NB4 (cell line): ENCODE measurements at places on chromosomes 3 and 15.

DNA sequence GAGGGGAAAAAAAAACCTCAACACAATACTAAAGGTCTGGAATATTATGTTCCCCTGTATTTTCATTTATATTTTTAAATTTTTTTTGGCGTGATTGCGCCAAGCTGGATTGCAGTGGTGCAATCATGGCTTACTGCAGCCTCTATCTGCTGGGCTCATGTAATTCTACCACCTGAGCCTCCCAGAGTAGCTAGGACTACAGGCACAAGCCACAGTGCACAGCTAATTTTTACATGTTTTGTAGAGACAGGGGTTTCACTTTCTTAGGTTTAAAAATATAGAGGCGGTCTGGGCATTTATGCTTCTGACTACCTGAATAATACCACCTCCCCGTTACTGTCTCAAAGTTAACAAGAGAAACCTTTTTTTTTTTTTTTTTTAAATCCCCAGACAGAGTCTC, 51.1 kb upstream of the MAP4 start:
- DNase-seq: no peak

GRCh38 chr3:56296361-56296760, 171.9 kb downstream of the ERC2 start:
- DNase-seq: no peak

GRCh38 chr3:189714991-189715961, 84.1 kb downstream of the TP63 start:
- DNase-seq: no peak

DNA sequence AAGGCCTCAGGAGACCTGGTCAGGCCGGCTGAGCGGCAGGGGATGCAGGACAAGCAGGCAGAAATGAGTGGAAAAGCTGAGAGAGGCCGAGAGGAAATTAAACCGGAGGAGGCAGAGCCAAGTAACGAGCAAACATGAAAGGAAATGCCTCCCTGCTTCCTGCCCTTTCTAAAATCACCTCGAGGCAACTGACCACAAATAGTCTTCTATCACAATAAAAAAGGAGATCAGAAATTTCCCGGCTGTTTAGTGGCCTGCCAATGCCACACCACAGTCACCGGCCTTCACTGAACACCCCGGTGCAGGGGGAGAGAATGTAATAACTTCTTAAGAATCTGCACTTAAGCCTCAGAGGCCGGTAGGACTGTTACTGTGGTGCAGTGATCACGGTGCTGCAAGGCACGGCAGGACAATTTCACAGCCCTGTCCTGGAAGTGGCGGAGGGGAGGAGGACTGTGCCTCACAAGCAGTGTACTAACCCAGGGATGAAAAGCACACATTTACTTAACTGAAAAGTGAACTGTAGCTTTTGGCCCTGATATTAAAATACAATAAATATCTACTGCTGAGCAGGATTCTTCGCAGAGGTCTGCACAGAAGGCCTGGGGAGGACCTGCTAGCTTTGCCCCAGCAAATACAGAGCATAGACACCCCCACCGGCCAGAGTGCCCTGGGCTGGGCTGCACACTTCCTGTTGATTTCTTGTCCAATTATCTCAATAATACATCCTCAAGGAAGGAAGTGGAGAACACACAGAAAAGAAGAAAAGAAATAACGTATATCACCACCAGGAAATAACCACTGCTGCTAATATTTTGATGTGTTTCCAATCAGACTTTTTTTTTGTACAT, 183.5 kb upstream of the NSMCE3 start:
- no peak for DNase-seq

DNA sequence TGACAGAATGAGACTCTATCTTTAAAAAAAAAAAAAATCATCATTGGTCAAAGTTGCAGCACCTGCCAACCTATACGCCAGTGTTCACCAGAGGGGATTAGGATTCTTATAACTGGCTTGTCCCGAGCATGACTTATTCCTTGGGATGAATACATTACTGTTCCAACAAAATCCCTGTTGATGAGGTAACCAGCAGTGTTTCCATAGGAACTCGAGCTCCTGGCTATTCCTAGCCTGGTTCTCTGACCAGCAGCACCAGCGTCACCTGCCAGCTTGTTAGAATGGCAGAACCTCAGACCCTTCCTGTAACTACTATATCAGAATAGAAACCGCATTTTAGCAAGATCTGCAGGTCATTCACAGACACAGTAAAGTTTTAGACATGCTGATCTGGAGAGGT, 364.4 kb downstream of the PTPRG start:
- no peak for DNase-seq

- no peak for DNase-seq
Observed at GRCh38 chr3:48885753-48886152, 12.9 kb downstream of the SLC25A20 start.

DNA sequence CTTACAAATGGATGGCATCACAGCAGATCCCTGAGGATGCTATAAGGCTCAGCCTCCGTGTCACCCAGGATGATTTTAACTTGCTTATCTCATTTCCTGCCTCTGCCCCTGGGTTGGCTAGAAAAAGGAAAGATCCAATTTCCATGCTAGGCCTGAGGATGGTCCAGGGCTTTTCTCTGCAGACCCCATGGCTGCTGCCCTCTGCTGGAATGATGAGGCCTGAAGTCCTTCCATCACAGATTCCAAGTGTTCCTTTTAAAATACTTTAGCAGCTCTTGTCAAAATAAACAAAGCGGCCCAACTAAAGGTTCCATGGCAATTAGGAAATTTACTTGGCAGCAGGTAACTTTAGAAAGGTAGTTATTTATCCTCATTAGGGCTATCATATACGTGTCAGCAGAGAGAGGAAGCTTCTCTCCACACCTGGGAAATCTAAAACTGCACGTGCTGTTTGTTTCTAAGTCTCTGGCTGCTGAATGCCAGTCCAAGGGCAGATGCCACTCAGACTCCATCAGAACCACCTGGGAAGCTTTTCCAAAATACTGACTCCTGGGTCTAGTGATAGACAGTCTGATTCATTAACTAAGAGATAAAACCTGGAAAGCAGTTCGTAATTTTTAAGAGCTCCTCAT, 401.9 kb upstream of the IL12A start:
- peak; percentile 9 for DNase-seq

GRCh38 chr3:71064291-71064955, 519.1 kb downstream of the FOXP1 start:
- peak; percentile 51 for DNase-seq

DNA sequence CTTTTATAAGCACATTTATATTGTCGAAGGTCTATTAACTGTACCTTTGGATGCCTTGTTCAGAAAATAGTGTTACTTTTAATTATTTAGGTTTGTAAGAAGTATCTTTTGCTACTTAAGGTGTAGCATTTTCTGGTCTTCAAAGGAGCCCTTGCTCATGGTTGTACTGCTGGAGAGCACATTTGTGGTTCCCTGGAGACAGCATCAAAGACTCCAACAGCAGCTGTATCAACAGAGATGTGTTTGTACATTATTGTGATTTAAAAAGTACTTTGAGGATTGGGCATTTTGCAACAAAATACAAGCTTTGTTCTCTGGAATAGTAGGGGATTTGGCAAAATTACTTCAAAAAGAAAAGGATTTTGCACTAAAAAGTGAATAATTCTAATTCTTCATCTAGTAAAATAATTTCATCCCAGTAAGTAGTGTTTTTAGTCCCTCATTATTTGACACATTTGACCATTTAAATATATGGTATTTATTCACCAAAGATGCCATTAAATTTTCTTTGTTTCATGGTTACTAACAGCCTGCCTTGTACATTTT, 16.5 kb downstream of the TBC1D23 start:
- DNase-seq: no peak

- peak; percentile 58 for DNase-seq
Observed at GRCh38 chr3:39990532-39990931, 181.1 kb downstream of the MYRIP start.

- no peak for DNase-seq
Observed at GRCh38 chr3:62676689-62677271, 198.4 kb downstream of the CADPS start.

- no peak for DNase-seq
Observed at GRCh38 chr3:53303957-53304356, 43.4 kb downstream of the DCP1A start.

- DNase-seq: peak; percentile 97
Observed at GRCh38 chr3:45972534-45973402, 22.9 kb downstream of the FYCO1 start.

DNA sequence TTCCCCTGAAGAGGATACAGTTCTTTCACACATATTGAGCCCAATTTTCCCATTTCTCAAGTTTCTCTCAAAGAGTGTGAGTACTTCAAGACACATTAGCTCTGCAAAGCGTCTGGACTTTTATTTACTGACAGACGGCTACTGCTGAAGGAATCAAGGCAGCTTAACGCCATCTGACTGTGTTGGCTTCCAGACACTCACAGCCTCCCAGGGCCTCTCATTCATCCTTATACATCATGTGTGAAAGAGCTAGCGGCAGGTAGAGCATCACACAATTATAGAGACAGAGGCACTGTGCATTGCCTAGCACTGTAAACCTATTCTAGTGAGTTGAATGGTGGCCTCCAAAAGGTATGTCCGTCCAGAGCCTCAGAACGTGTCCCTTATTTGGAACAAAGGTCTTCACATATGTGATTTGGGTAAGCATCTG, 284.1 kb upstream of the STT3B start:
- DNase-seq: no peak

DNA sequence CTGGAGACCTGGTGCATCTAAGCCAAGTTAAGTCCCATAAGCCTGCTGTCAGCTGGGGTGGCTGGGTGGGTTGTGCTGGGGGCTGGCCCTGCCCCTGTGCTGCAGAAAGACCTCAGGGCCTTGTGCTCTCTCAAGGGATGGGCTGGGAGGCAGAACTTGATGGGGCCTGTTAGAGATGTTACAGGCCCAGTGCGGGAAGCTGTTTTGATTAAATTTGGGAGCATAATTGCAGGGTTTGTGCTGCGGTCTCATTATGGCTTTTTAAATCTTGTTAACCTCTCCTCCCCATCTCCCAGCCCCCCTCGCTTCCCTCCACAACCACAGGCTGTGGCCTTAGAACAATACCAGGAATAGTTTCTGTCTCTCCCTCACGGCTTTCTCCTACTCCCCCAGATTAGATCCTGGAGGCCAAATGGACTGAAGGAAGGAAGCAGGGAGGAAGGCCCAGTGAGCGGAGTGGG, 87.6 kb upstream of the TLE3 start:
- no peak for DNase-seq

DNA sequence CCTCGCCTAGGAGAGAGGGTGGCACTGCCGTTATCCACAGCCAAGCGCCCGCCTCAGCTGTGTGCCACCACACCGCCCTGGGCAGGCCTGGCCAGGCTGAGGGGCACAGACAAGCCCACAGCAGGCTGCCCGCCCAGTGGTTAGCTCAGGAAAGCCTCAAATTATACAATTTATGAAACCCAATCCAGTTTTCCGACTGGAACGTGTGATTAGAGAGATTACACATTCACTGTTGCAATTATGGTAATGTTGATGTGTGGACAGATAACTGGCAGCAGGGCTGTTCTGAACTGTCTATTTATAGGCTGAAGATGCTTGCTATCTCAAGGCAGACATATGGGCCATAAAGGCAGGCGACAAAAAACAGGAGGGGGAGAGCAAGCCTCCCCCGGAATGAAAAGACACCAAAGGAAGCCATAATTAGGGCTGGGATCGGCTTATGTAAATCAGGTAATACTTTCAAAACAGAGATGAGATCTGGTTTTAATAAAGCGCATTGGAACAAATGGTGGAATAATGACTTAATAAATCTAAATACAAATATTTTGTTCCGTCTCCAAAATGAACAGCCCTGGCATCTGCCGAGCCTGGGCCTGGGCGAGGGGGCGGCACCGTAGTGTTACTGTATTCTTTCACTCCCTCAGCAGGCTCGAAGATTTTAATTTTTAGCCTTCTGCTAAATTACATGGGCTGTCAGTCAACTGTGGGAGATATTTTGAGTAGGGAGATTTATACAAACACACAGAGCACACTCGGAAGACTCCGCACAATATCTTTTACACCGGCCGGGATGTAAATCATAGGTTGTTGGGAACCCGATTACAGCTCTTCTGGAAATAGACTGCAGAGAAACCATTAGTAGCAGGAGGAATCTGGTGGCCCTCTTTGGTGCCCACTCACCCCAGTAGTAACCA, 103.1 kb upstream of the TLE3 start:
- peak; percentile 55 for DNase-seq

GRCh38 chr3:186980989-186981388, 50.7 kb downstream of the ST6GAL1 start:
- DNase-seq: no peak

DNA sequence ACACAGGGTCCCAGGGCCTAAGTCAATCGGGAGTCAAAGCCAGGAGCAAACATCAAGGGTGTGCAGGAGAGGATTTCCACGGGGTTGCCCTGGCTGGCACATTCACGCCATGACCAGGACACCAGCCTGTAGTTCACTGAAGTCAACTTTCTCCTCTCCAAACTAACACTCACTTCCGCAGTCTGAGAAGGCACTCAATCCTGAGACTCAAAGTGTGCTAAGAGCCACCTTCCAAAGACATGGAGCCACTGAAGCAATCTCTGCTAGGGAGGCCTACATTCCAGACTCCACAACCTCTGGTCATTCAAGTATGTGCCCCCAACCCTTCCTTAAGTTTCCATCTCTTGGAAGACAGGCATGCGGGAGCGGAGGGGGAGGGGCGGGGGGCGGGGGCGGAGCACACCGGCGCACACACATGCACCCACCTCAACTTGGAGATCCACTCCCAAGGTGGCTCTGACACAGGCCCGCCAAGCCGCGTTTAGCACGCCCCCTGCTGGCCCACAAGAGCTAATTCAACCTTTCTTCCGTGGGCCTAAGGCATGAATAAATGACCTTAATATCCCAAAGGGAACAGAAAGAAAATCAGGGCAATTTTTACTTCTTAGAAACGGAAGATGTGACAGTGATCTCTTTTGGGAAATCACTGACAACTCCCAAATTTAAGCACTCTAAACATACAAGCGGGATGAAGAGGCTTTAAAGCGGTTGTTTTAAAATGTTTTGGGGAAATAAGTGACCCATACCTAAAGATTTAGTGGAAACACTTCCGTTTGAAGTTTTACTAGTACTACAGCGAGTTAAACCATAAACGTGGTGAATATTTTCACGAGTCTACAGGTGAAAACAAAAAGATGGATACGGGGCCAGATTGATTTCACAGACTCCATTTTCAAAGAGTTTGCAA, 162.5 kb upstream of the CHRNA7 start:
- peak; percentile 73 for DNase-seq

DNA sequence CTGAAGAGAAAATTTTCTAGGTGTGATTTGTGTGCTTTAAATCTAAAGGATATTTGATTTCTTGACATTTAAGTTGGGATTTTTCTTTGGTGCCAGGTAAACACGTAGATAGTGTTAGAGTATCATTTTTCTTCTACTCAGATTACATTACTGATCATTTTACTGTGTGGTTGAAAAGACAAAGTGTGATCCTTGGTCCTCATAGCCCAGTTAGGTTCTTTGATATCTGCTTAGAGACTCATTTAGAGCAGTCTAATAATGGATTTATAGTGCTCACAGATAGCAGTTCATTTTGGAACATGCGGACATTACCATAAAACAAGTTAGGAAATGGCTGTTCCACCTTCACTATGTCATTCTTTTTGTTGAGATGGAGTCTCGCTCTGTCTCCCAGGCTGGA, 12.4 kb downstream of the ARL8B start:
- DNase-seq: no peak
